Stimulated activated CD4-positive, alpha-beta T cell treated with anti-CD3 and anti-CD28 coated beads, Interleukin-2, amount 100 ng/mL, for 4 hours (primary cell): ENCODE measurements at places on chromosomes 4 and X.
A peak's percentile ranks its signal among the peaks of the same experiment; 100 is the strongest.

DNA sequence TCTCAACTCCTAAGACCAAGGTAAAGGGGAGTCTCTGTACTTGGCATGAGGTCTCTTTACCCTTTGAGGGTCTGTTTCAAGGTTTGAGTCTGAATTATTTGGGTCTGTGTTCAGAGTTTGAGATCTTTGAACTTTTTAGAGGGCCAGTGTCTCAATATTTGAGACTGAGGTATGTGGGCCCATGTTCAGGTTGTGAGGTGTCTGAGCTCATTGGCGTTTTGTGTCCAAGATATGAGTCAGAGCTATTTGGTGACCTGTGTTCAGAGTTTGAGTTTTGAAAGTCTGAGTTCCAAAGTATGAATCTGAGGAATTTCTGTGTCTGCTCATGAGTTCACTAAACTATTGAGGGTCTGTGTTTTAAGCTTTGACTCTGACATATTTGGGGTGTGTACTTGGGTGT is 36.7 kb upstream of the PAGE4 start:
- DNase-seq: no peak

- no peak for DNase-seq
These were observed 89.7 kb upstream of the NDP start for GRCh38 chrX:44062840-44063239.

DNA sequence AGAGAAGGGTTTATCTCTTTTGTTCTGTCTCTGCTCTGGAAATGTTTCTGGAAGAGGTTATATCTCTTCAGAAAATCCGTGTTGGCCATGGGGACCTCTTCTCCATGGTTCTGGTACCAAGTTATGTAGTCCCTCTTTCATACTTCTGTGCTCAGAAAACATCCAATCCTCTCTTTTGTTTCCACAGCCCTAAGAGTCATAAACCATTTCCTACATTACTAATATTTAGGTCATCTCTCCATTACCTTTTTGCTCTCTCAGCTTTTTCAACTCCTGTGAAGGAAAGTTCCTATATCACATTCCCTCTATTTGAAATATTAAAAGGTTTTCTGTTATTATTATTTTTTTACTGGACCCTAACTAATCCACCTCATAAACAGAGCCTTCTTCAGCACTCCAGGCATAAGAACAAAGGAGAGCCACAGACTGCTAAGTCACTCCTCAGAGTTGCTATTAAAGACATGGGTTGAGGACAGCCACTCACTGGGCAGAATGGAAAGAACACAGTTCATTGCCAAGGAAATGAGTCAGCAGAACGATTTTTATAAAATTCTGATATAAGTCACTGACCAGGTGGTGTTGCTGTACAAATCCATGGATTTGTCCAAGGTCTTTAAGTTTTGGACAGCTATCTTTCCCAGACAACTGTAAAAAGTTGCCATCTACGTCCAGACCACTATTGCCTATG is 122.4 kb upstream of the NPY2R start:
- DNase-seq: no peak

DNA sequence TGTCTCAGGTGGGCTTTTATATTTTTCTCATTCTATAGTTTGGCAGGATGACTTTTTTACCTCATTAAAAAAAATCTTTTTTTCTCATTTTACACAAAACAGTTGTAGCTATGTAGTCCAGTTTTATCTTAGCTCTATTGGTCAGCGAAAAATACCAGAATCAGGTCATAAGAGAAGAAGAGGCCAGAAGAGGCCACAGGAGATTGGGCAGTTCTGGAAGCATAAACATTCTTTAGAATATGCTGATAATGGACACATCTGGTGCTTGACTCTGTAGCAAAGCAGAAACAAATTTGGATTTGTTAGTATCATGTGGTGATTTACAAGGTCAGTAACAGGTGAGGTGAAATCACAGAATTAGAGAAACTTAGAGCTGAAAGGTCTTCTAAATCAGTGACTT is 66.6 kb upstream of the ARHGAP24 start:
- no peak for DNase-seq

DNA sequence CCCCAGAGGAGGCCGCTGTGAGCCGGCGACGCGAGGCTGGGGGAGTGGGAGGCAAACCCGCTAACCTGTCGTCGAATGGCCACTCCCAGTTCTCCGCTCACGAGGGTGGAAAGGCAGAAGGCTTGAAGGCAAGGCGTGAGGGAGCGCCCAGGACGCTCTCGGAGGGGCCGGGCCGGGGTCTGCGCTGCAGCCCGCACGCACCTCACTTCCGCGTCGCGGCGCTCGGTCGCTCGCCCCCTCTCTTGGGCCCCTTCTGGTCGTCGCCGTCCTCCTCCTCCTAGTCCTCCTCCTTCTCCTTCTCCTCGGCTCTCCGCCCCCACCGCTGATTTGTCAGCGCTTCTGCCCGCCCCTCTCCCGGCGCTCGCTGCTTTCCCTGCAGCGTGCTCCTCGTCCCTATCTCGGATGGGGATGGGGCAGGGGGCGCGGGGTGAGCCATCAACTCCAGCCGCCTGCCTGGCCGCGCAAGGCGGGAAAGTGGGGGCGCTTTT is at the start of gene SNCA:
Gene SNCA (minus strand): TSS at position 265 of the 488 bp plus-strand sequence. CDS start 1,494 bp downstream, outside the sequence.
- DNase-seq: peak; percentile 21

DNA sequence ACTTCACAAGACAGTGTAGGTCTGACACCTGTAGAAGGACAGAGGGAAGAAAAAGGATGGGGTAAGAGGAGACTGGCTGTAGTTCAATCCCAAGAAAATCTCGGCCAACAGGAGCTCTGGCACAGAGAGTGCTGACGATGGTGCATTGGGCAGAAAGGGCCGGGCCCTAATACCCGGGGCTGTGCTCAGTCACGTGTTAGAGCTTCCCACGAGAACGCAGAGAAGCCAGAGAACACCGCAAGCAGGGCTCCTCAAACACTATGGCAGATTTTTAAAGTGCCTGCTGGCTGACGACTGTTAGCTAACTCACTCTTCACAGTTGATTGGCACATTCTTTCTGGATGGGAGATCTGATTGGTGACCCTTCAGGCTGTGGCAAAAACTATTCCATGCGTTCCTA is 35.5 kb downstream of the EREG start:
- no peak for DNase-seq

GRCh38 chrX:104660092-104660491 is 94.1 kb downstream of the IL1RAPL2 start:
- DNase-seq: no peak

- no peak for DNase-seq
These were observed 7.7 kb upstream of the OCIAD2 start for GRCh38 chr4:48914311-48914710.

DNA sequence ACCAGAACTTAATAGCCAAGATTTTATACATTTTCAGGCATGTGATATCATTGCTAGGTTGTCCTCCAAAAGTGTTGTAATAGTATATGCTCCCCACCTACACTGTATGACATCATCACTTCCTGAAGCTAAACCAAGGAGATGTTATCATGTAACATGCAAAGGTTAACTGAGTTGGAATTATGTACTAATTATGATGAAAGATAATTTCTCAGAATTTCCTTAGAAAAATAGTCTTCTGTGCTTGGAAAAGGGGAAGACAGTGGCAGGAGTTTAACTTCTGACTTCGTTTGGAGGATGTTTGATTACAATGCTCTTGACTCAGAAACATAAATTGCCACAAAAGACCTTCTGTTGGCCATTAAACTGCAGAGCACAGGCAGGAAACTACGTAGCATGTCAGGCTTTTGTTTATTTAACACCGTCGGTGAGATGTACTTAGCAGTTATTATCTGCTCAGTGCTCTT is 83.6 kb upstream of the GUCY1A1 start:
- no peak for DNase-seq

DNA sequence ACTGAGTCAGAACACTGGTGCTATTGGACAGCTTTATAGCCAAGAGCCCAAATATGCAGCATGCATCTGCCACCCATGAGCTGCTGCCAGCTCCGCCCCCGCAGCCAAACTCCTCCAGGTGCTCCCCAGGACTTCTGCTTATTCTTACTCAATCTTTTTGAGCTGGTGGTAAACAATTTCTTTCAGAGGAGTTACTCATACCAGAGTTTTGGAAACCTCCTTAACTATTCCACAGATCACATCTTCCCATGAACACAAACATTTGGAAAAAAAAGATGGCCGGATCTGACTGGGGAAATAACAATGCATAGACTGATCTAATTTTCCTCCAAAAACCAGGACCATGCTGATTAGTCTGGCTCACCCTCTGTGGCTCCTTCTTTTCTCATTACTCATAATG is 399.9 kb downstream of the GPM6A start:
- DNase-seq: no peak

DNA sequence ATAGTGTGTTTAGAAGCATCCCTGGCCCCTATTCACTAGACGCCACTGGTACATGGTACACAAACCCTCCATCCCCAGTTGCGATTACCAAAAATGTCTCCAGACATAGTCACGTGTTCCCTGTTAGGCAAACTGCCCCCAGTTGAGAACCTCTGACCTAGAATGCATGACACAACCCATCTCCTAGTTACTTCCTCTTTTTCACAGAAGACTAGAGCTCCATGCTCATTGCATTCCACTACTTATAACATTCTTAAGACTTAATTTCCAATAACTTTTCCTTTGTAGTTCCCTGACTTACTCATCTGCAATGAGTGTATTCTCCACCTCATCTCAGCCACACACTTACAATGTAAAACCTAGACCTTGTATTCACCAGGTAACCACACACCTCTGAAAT is 68.6 kb downstream of the PRSS12 start:
- DNase-seq: no peak

- no peak for DNase-seq
These were observed 623.5 kb downstream of the FSTL5 start for GRCh38 chr4:161540265-161540664.

DNA sequence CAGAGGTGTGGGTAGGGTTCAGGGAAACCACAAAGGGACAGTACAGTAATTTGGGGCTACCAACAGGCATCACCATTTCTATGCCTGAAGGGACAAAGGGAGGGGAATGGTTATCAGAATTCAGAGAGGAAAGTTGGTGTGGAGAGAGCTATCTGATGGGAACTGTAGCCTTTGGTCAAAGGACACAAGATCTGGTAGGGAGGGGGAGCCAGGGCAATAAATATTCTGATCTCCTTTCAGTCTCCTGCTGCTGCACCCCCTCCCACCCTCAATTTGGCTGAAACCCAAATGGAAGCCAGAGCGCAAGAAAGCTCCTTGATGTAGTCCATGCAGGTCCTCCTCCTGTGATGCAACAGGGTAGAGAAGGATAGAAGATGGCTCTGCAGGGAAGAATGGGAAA is 14.6 kb downstream of the PGK1 start:
- no peak for DNase-seq

- DNase-seq: no peak
These were observed 102.7 kb downstream of the HS3ST1 start for GRCh38 chr4:11326021-11326420.

DNA sequence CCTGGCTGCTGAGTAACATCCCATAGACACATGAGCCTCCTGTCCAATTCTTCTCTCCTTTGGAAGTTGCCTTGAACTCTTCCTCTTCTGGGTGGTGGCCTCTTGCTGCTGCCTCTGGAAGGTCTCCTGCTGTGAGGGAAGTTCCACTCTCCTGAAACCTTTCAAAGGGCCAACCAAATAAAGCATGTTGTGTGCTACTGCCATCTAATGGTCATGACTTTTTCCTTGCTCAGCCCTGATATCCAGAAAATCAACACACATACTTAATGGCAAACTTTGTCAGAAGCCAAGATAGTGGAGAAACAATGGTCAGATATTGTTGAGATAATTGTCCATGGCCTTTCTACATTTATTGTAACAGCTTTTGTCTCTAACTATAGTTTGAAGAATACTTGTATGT is 19.1 kb upstream of the ZXDA start:
- DNase-seq: no peak

DNA sequence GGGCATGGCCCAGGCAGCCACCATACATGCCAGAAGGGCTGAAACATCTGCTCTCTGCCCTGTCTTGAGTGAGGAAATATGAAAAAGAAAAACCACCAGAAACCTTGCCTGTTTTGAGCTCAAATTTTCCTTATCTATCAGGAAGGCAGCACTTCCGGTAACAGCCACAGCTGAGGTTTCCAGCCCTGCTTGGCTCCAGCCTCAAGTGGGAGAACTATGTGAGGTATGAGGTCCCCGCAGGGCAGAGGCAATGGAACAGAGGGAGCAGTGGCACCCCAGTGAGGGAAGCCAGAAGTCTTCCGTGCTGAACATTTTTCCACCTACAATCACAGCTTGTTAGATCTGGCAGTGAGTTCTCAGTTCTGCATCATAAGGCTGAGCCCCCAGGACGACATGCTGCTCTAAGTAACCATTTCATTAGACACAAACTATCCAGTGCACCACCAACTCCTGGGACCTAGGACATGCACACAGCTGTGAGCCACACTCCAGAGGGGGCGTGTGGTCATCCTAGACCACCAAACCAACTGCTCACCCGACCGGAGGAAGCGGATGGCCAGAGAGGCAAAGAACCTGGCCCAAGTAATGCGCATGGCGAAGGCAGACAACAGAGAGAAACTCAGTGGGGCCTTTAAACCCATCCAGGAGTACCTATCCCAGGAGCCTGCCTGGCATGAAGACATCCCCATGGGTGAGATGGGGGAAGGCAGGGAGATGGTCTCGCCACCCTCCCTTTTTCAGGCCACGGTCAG is 22.6 kb downstream of the WDR1 start:
- DNase-seq: no peak

- no peak for DNase-seq
These were observed 12.2 kb downstream of the GK2 start for GRCh38 chr4:79395841-79396240.

GRCh38 chr4:29581457-29581856 is 1138.7 kb upstream of the PCDH7 start:
- DNase-seq: no peak

DNA sequence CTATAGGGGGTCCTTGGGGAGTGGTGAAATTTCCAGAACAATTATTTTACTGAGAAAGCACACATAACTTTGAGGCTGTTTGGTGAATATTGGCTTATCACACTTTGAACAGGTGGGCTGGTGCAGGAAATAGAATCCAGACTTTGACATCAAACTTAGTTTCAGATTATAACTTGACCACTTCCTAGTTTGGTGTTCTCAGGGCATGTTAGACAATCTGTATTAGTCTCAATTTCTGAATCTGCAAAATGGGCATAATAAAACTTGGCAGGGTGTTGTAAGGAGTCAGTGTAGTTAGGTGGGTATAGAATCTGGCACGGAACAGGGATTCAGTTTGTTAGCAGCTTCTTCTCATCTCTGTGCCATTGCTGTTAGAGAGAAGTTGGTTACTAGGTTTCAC is 43.3 kb upstream of the MBNL3 start:
- no peak for DNase-seq

- DNase-seq: no peak
These were observed 27.1 kb downstream of the TMEM271 start for GRCh38 chr4:548976-549375.

DNA sequence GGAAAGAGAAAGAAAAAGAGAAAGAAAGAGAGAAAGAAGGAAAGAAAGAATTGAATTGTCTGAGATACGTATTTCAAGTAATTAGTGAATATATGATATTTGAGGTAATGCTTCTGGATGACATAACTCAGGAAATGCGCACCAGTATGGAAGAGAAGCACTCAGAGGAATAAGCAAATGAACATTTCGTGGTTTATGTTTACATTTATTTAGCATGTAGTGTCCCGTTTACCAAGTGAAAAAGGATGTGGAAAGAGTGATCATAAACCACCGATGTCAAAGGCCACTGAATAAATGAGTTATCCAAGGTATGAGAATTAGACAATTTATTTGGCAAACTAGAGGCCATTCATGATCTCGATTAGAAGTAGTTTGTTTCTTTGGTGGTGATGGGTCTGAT is 200.4 kb downstream of the ARAP2 start:
- no peak for DNase-seq
